ENCODE measurements at places on chromosomes 2 and 18.
A peak's percentile ranks its signal among the peaks of the same experiment; 100 is the strongest.

DNA sequence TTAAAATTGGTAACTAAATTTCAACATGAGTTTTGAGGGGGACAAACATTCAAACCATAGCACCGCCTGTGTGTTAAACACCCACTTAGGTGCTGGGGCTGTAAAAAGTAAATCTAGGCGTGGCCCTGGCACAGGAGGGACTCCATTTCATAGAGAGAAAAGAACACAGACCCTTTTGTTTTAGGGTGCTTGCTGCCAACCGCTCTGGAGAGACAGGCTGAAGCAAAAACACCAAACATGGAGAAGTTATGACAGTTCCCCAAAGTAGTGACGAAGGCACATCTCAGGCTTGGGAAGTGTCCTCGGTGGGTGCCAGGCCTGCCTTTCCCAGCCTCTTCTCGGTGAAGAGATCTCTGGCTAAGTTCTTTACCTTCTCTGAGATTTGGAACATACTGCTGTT is 5.1 kb downstream of the ACTG2 start:
- no peak for DNase-seq

- DNase-seq = no peak
Measured at GRCh38 chr18:25052511-25052921, 299.4 kb downstream of the ZNF521 start.

DNA sequence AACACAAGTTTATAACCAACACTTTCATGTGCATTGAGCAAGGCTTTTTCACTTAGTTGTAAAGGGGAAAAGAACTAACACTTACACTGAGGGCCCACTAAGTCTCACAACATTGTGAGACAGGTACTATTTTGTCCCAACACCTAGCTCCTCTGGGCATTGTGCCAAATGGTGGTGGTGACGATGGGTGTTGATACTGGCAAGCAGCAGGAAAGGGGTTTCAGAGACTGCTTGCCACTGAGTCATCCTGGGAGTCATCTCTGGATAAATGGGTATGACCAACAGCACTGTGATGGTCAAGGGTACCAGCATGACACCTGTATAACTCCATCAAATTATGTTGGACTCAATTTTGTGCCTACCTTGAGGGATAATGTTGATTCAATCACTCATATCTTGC is 138.8 kb upstream of the ITGA6 start:
- no peak for DNase-seq

DNA sequence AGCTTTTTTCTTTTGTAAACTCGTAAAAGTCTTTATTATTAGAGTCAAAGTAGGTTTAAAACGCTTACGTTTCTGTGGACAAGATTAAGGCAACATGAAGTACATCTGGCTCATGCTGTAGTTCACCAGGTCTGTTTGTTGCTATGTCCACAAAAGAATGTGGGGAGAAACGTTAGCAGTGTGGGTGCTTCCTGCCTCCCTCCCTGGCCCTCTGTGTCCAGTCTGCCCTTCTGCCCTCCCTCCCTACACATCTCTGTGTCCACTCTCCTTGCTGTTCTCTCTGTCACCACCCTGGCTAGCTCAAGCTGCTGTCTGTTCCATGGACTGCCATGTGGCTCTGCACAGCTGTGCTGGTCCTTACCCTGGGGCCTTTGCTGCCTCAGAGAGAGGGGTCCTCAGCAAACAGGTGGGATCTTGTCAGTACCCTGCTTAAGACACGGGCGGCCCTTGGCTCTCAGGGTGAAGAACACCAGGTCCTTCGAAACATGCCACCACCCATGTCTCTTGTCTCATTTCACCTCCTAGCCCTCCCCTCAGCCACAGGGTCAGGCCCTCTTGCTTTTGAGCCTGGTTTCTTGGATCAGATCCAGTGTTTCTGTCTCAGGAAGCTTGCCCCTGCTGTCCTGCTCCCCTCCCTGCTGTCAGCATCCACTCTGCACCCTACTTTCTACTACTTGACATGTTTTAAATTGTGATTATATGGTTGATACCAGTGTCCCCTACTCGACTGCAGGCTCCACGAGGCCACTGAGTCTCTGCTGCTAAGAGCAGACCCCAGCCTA is 79.2 kb downstream of the LIMS1 start:
- DNase-seq = no peak

GRCh38 chr2:120210270-120210693 is 12.9 kb downstream of the TMEM185B start:
- no peak for DNase-seq

DNA sequence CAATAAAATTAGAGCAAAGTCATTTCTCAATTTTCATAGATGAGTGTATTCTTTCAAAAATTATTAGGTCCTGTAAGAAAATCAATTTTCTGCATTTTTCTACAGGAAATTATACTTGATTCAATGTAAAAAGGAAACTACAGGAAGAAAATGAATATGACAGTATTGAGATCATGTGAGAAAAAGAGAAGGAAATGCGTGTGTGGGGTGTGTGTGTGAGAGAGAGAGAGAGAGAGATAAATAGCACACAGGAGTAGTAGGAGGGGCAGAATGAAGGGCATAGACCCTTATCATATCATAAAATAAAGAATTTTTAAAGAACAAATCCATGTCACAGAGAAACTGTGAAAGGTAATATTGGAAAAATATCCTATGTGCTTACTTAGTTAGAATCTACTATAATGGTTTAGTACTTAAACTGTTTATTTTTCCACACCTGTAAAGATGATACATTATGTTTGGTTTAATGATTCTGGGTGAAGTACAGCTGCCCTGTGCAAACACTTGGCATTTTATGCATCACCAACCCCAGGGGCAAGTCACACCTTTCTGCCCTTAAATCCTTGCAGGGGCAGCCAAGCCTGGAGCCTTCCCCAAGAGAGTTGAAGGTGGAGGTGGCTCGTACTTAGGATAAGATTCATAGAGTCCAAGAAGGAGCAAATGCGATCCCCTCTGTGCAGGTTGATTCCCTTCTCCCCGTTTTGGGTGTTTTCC is 276.4 kb downstream of the TGIF1 start:
- no peak for DNase-seq

DNA sequence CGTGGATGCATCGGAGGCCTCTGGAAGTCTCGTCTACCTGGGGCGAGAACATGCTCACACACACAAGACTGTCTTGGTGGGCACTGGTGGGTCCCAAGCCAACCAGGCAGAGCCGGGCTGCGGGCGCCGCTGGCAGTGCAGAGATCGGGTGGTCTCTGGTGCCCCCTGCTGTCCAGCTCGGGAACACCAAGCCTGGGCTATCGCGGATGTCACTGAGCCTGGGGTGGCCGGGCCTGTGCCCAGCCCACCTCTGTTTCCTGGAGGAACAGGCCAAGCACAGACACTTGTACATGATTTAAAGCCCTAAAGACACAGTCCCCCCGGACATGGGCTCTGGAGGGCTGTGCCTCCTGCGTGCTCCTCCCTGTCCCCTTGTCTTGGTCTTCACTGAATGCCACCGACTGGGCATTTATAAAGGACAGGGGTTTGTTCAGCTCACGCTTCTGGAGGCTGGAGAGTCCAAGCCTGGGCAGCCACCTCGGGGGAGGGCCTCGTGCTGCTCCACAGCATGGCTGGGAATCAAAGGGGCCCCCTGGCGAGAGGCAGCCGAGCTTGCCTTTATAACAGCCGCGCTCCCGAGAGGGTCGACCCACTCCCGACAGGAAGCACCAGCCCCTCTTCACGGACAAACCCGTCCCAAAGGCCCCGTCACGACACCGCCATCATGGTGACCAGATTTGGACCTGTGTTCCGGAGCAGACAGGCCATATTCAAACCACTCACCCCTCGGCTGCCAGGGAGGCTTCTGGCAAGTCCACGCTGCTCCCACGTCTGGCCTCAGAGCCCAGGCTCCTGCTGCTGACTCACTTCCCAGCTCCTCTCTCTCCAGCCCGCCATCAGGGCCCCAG is 3.6 kb upstream of the OTOS start:
- peak; percentile 67 for DNase-seq

GRCh38 chr2:96485751-96486651 is 19.2 kb downstream of the NEURL3 start:
- peak; percentile 59 for DNase-seq

- no peak for DNase-seq
Measured at GRCh38 chr2:205290299-205290698, 392.0 kb upstream of the NRP2 start.

DNA sequence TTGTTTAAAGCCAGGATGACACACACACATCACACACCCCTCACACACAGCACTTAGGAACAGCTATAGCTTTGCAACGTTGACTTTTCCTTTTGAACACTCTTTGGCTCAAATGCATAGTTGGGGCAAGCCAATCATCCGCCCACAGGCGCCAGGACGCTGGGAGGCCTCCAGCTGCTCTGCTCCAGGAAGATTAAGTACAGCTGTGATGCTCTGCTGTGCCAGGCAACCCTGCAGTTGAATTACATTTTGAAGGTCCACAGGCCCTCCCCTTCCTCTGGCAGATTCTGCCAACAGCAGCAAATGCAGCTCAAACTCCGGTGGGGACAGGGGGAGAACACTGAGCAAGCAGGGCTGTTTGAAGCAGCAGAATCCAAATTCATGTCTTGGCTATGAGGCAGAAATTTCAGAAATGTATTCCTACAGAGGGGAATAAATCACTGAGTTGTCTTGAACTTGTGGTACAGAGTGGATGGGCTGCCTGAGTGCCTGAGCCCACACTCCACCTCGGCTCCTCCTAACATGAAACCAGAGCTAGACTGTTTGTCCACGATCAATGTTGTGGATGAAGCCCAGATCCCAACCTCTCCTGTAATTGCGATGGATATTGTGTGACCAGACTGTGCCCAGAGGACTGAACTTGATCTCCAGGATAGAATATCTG is 86.5 kb upstream of the PPP1CB start:
- DNase-seq = peak; percentile 83

GRCh38 chr18:41938445-41938844 is 16.6 kb upstream of the PIK3C3 start:
- DNase-seq = no peak

DNA sequence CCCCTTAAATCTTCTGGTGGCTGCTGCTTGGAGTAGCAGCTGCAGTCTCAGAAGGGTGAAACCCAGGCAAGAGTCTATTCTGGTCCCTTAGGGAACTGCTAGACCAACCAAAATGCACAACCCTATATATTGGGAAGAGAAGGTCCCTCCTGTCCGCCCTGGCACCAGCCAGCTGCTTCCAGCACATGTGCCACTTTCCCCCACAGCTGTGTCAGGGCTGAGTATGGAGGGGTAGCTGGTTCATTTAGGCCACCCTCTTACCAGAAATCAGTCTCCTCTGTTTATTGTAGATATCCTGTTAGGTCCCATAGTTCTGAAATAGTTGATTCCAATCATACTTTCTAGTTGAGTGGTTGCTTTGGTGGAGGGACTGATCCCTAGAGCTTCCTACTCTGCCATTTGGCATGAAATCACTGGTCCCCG is 68.9 kb downstream of the BIRC6 start:
- DNase-seq = no peak

DNA sequence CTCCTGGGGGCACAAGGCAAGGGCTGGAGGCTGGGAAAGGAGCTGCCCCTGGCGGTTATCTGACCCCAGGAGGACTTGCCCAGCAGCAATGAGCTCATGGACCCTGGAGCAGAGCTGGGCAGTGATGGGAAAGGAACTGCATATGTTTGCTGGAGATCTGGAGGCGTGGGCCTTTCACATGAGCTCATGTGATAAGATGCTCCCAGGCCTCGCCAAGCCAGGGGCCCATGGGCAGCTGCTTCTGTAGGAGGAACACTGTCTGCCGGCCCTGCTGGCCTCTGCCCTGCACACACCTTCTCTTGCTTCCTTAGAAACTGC is 9.0 kb upstream of the NPPC start:
- DNase-seq = peak; percentile 27

- DNase-seq = no peak
Measured at GRCh38 chr18:24853076-24853475, 392.6 kb downstream of the HRH4 start.

GRCh38 chr2:120313695-120314615 is 32.0 kb upstream of the INHBB start:
- no peak for DNase-seq

- no peak for DNase-seq
Measured at GRCh38 chr2:160890667-160891352, 269.4 kb upstream of the TANK start.

- no peak for DNase-seq
Measured at GRCh38 chr18:7457262-7457661, 109.9 kb upstream of the PTPRM start.

GRCh38 chr2:210584834-210585233 is 28.4 kb downstream of the CPS1 start:
- DNase-seq = no peak

DNA sequence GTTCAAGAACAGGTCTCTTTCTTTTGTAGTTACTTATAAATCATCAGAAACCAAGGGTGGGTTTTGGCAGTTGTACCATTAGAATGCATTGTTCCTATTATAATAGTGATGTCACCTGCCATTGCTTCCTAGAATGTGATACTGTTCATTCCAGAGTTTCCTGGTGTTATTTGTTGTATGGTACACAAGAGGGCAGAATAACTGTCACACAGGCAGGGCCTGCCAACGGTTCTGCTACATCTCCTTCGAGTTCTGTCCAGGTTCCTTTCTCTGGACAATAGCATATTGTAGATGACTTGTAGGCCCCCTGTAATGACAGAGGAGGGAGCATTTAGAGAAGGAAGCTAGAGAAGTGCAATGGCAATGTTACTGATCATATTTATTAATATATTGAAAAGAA is 98.3 kb downstream of the KLHL14 start:
- DNase-seq = no peak

DNA sequence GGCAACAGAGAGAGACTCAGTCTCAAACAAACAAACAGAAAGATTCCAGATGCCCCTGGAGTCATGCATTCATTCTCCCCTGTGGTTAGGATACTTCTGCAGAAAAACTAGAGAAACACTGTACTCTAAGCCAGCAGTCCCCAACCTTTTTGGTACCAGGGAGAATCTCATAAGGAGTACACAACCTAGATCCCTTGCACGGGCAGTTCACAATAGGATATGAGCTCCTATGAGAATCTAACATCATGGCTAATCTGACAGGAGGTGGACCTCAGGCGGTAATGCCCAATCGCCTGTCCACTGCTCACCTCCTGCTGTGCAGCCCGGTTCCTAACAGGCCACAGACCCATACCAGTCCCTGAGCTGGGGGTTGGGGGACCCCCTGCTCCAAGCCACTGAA is 18.3 kb downstream of the PSME4 start:
- DNase-seq = no peak

- no peak for DNase-seq
Measured at GRCh38 chr2:7620255-7620654, 703.0 kb downstream of the RNF144A start.

- DNase-seq = no peak
Measured at GRCh38 chr2:71449343-71449742, 4.0 kb upstream of the DYSF start.

DNA sequence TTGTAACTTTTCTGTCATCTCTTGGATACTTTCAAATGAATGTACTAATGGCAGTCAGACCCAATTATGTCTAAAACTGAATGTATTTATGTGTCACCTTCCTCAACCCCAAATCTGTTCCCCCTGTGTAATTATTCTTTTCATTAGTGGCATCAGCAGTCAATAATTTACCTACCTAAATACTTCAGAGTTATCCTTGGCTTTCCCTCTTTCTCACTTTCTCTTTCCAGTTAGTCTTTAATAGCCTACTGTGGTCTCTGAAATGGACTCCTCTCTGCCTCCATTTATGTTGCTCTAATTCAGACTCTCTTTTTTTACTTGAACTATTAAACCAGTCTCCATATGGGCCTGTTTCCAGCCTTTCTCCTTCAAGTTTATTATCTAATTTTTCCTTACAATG is 21.0 kb downstream of the C18orf63 start:
- no peak for DNase-seq
